ENCODE measurements at places on chromosomes 13 and 19.

- no peak for DNase-seq
Observed at GRCh38 chr13:99805361-99805760, 166.2 kb downstream of the ZIC5 start.

DNA sequence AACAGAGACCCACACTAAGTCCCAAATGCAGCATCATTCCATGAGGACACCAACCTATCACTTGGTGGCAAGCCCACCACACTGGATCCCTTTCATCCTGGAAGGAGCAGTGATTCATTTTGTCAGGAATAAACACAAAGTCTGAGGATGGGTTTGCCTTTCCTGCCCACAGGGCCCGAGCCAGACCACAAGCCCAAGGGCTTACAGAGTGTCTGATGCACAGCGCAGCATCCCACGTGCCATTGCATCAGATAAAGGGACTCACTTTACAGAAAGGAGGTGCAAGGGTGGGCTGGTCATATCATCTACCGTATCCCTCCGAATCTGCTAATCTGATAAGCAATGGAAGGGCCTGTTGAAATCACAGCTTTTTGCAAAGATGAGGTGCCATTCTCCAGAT, 12.2 kb upstream of the KCTD15 start:
- DNase-seq, result no peak

DNA sequence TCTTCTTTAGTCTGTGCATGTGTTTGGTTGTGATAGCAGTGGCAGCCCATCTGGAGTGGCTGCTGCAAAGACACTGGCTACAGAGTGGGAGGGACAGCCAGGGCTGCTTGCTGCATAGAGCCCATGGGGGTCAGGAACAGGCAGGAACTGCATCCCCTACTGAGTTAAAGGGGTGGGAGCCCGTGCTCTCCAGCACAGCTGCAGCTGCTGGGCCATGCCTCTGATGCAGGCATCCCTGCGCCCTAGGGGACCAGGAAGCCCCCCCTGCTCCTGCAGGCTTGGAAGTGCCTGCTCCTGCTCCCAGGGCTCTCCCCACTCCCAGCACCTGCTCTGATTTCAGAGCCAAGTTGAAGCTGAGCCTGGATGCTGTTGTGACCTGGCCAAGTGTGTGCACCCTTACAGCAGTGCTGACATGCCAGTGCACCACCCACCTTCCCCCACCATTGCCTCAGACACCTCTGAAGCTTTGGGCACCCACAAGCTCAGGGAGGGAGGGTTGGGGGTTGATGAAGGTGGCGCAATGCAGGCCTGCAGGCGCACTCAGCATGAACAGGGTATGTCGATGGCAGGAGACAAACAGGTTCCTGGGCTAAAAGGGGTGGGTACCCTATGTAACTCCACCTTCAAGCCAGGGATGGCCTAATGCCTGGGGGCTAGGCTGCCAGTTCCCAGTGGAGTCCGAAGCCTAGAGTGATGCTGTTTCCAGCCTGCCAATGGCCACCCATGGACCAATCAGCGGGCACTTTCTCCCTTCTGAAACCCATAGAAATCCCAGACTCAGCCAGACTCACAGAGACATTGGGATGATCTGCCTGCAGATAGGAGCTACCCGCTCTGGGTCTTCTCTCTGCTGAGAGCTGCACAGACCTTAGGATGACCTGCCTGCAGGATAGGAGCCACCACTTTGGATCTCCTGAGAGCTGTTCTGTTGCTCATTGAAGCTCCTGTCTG, 919.9 kb upstream of the MIR17HG start:
- DNase-seq, result no peak

DNA sequence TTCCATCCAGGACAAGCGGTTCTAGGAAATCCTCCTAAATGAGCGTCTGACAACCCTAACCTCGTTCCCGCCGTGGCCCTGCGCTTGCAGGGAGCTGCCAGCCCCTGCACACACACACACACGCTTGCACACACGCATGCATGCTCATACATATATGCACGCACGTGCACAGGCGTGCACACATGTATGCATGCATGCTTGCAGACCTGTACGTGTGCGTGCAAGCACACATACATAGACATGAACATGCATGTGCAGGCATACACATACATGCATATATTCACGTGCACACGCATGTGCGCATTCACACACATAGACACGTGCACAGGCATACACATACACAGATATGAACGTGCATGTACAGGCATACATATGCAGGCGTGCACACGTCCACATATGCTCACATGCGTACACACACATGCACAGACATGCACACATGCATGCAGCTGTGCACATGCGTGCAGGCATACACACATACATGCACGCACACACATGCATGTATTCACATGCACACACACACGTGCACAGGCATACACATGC, 35.6 kb downstream of the SMIM24 start:
- no peak for DNase-seq

DNA sequence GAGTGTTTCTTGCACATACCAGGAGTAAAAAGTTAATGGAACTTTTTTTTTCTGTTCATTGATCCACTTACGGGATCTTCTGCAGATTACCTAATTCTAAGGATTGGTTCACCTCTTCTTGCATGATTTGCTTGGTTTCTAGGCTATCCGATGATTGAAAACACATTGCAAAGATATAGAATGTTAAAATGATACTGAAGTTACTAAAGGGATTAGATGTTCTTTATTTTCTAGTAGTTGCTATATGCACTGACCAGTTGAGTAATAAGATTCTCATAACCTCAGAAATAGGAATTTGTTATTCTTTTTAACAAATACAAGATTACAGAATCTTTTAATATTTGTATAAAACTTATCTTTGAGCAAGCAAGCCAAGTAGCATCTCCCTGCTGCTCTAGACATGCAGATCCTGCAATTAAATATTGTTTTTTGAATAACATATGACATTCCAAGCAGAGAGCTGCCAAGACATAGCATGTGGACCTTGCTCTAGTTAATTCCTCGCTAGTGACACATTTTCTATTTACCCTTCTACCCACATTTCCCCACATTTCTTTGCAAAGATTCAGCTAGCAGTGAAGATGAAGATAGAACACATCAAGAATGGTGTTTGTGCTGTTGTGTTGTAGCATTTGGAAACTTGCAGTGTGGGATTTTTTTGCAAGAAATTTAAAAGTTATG, 51.7 kb upstream of the RNF113B start:
- DNase-seq, result no peak

- DNase-seq, result no peak
Observed at GRCh38 chr13:21079761-21080592, 18.6 kb upstream of the LATS2 start.

DNA sequence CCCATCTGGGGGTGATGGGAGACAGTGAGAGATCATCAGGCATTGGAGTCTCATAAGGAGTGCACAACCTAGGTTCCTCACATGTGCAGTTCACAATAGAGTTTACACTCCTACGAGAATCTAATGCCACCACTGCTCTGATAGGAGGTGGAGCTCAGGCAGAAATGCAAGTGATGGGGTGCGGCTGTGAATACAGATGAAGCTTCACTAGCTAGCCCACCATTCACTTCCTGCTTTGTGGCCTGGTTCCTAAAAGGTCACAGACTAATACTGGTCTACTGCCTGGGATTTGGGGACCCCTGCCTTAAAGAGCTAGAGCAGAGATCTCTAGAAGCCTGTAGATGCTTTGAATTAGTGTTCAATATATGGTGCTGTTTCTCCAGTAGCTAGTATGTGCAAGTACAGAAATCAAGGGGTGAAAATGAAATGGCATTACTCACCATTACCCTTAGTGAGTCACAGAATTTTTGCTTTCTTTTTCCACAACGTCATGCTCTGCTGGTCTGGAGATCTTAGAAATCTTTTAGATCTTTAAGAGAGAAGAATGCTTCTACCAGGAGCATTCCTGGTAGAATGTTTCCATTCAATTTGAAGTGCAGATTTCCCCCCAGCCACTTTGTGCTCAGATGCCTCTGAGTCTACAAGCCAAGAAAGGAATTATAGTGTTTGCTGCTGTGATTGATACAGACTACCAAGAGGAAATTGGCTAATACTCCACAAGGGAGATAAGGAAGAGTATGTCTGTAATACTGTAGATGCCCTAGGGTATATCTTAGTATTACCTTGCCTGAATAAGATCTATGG, 2301.2 kb downstream of the PCDH9 start:
- no peak for DNase-seq
